Stimulated activated CD8-positive, alpha-beta memory T cell treated with anti-CD3 and anti-CD28 coated beads, Interleukin-4, amount 100 ng/mL, for 4 hours (primary cell): ENCODE measurements at places on chromosomes 11 and 22.

GRCh38 chr22:22239311-22239939, 5.2 kb upstream of the VPREB1 start:
- DNase-seq: no peak

DNA sequence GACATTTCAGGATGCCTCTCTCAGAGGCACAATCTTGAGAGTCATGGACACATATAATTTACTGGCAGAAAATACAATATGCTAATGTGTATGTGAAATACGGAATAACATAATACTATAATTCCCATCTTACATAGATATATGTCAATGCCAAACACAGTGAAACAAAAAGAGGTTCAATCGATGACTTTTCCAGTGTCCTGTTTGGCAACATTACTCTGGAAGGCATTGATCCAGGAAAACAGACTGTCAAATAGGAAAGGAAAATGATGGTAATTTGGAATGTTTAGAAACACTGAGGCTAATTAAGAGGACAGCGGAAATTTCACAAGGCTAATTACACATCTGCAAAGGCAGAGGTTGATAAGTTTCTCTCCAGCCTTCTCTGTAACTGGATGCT, 942.3 kb downstream of the LRRC4C start:
- no peak for DNase-seq

GRCh38 chr22:19002684-19003038, 66.6 kb upstream of the PRODH start:
- DNase-seq: no peak

GRCh38 chr11:67999704-68000103, 4.2 kb downstream of the UNC93B1 start:
- no peak for DNase-seq

DNA sequence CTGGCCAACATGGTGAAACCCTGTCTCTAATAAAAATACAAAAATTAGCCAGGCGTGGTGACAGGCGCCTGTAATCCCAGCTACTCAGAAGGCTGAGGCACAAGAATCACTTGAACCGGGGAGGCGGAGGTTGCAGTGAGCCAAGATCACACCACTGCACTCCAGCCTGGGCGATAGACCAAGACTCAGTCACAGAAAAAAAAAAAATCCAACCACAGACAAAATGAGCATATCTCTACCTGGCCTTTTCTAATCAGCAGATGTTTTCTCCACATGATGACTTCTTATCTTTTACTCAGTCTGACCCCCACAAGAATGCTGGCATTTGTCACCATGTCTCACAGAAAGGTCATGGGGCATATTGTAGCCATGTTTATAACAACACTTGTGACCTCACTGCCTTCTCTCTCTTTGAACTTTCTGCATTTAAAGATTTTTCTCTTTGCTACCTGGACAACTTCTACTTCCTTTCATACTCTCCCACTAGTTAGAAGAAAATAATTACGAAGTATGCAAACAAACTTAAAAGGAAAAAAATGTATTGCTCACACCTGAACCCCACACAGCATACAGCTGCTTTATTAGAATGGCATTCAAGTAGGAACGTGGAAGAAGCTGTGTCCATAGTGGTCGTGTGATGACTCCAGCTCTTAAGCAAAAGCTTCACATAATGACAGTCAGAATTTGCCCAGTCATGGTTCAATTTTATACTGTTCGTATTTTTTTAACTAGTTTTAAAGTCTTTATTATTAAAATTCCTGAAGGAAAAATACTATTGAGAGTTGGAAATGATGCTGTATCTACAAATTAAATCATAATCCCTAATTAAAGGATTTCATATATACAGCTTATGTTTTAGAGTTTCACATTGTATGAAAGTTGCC, 65.4 kb downstream of the ZC3H12C start:
- no peak for DNase-seq

GRCh38 chr22:46770151-46770641, 7.7 kb downstream of the TBC1D22A start:
- no peak for DNase-seq

GRCh38 chr11:67292671-67293070, 3.6 kb downstream of the ANKRD13D start:
- DNase-seq: no peak

DNA sequence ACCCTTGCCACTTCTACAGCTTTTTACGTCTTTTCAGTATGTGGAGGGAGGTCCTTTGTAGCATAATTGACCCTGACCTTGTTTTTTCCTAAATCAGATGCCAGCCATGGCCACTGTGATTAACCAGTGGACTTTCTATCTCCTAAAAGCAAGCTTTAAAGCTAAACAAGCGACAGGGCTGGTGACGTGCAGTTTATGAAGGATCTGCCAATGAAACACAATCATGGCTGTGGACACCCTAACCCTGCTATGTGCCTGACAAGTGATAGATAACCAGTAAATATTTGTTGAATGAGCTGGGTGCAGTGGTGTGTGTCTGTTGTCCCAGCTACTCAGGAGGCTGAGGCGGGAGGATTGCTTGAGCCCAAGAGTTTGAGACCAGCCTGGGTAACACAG, 64.2 kb downstream of the LIF start:
- DNase-seq: no peak

- DNase-seq: no peak
Observed at GRCh38 chr11:119459293-119459976, 36.5 kb upstream of the THY1 start.

DNA sequence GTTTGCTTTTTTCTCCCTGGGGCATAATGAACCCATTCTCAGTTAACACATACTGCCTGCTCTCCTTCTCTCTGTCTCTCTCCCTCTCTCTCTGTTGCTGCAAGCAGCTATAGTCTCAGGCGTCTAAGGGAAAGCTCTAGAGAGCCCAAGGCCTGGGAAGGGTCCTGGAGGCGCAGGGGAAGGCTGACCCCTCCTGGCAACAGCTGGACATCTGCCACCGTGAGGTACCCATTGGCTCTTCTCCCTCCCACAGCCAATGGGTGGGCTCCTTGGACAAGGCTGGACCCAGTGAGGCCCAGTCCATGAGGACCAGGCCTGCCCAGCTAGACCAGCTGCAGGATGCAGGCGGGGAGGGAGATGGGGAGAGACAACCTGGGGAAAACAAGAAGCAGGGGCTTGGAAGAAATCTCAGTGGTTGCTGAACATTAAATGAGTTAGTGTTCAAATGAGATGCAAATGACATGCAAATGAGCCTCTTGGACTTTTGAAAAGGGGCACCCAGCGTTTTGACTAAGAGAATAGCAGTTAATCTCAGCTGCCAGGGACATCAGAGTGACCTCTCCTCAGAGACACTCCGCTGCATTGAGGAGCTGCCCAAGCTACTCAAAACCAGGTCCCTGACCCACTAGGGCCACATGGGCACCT, 349.7 kb downstream of the BUD13 start:
- DNase-seq: no peak

- no peak for DNase-seq
Observed at GRCh38 chr11:72750086-72750485, 2.1 kb downstream of the ARAP1 start.

DNA sequence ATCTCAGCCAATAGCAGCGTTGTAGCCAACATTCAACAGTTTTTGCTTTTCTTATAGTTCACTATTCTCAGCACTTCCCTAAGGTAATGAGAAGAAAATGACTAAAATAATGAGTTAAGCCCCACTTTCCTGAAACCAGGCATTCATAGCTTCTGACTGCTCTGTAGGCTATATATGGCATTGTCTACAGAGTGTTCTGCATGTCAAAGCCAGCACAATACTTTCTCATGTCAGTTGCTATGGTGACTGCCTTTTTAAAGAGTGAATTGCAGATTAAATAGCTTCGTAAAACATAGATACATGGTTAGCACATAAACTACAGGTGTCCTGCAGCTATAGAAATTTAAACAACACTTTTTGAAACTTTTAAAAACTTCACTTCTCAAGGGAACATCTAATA, 1256.1 kb upstream of the CNTN5 start:
- no peak for DNase-seq

DNA sequence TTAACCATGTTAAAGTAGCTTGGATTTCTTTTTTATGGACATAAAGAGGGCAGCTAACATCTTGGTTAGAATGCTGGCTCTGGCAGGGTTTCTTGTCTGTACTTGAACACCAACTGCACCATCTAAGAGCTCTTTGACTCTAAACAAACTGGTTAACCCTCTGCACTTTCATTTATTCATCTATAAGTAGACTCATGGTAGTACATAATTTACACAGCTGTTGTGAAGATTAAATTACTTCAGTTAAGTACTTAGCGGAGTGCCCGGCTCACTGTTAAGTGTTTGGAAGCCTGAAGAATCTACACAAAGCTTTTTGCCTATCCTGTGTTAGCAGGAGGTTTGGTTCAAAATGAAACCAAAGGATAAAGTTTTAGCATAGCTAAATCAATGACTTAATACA, 846.2 kb upstream of the API5 start:
- DNase-seq: no peak
